ENCODE measurements at places on chromosomes 7 and 10.

DNA sequence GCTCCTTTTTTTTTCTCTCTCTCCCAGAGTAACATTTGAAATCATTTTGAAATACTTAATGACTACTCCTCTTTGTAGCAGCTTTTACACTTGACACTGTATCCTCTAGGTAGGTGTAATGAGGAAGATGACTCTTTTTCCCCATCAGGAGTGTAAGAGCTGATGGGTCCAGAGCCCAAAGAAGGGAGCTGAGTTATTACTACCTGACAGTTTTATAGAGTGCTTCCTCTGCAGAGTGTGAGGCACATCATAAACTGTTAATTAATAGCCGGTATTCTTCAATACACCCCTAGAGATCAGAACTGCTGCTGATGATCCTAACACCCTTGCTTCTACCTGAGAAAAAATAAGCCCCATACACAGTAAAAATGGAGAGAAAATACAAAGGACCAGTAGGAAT lies 279.8 kb upstream of the SEMA3A start:
- DNase-seq = no peak

DNA sequence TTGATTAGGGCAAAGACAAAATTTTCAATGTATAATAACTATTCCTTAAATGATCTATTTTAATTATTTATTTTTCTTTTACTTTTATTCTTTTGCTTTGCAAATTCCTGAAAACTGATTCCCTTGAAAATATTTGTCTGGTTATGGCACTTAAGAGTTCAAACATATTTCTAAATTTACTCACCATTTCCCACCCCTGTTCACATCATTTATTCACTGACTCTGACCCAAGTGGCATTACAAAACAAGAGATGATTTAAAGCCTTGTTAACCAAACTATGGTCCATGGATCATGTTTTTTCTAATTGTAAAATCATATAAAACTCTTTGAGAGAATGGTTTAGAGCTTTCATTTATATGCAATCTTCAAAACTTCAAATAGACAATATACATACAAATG lies 1256.1 kb upstream of the LRRN3 start:
- DNase-seq = no peak

GRCh38 chr7:21500117-21500832 lies 42.6 kb upstream of the DNAH11 start:
- no peak for DNase-seq

DNA sequence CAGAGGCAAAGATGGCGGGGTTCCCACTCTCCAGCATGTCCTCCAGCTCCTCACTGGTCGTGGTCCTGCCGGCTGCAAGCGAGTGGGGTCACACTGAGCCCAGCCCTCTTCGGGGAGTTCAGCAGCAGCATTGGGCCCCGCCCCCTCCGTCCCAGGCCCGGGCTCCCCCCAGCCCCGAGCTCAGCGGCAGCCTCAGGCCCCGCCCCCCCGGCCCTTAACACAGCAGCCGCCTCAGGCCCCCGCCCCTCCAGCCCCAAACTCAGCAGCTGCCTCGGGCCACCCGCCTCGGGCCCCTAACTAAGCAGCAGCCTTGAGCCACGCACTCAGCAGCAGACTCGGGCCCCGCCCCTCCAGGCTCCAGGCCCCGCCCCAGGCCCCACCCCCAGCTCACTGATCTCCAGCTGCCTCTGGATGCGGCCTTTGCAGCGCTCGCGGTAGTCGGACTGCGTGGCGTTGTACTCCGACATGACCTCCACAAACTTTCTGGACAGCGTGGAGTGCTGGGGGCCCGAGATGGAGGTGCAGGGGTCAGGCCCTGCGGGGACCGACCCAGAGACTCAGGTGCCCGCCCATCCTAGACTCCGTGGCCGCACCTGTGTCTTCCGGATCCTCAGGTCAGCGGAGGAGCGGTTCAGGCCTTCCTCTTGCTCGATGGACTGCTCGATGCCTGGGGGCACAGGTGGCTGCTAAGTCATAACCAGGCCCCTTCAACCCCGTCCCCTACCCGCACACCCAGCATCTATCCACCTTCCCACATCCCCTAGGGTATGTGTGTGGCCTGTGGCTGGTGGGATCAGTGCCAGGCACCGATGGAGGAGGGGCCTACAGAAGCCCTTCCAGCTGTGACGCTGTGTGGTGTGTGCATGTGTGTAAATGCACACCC lies 15.5 kb downstream of the STX1A start:
- DNase-seq = peak; percentile 77

DNA sequence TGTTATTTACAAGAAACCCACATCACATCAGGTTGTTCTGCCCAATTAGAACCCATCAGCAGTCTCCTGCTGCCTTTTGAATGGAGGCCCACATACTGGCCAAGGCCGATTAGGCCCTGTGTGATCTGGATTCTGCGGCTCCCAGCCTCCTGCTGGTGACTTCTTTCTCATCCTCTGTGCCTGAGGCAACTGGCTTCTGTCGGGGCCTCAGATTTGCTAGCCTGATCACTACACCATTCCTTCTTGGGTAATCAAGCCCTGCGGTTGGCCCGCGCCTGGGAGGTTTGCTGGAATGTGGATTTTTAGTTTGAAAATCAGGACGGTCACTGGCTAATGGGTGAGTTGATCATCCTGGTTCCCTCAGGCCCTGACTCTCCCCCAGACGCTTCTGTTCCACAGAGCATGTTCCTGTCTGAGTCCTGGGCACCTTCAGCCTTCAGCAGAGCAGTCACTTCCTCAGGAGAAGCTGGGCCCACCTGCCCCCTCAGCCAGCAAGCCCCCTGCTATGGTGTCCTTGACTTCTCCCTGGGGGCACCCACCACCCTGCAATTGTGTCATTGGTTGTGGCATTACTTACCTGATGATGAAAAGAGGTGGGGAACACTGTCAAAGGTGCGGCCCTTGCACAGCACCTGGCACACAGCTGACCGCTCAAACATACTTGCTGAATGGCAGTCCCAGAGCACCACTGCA lies 207.6 kb downstream of the PHTF2 start:
- no peak for DNase-seq

GRCh38 chr7:50281680-50282445 lies 22.7 kb upstream of the IKZF1 start:
- no peak for DNase-seq

GRCh38 chr7:101598422-101598985 lies 30.6 kb downstream of the MYL10 start:
- DNase-seq = no peak

Measured in activated CD4-positive, alpha-beta T cell treated with anti-CD3 and anti-CD28 coated beads for 36 hours (primary cell).